WTC11 (cell line): ENCODE measurements at places on chromosomes 7 and 10. TPM values are rescaled to one million over a fixed set of nuclear protein-coding genes. Genes with fewer than 3 reads are reported as not detected.
A peak's percentile ranks its signal among the peaks of the same experiment; 100 is the strongest.

GRM3 gene
- total RNA-seq: 0.87 to 1.5 TPM (median 0.94 TPM) in 3 replicates

GRCh38 chr10:47454780-47455058, 29.2 kb downstream of the ANXA8 start:
- no peak for DNase-seq
- H3K4me1 ChIP-seq: peaks cover 4% of the 10 kb centered on the region; the same call in 1 of the 2 replicates
- no peaks in the 10 kb centered on the region for H3K36me3 ChIP-seq
- H3K4me3 ChIP-seq: no peak overlapping the region

DNA sequence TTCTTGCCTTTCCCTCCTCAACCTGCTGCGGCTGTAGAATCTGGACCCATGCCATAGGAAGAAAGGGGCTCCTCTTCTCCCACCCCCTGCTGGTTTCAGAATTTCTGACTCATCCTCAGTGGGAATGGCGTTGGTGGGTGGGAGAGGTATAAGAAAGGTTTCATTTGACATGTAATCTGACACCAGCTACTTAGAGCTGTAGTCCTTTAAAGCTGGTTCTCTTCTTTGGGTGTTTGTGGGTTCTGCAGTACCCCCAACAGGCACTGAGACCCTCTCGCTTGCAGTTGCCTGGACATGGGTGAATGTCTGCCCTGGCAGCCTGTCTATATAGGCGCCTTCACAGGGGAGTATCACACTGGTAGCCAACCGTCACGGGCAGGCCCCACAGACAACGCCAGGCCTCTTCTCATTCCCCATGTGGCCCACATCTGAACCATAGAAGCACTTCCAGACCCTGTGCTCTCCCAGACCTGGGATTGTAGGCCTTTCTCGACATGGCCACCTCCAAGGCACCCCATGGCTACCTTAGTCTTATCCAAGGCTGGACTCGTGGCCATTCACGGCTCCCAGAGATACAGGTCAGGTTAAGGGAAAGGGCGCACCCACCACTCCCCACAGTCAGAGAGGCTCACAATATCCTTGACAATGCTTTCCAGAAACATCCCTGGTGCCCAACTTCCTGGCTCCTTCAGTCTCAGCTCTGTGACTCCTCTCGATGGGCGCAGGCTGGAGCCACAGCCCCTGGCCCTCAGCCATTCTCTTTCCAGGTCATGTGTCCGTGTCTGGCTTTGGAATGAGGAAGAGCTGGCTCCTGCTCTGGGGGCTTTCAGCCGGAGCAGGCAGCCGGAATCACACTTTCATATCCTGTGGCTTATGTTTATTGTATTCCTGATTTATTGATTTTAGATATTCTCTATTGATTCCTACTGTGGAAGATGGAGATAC, 17.5 kb downstream of the ZNF862 start:
- H3K4me3 ChIP-seq: peak overlapping the region; percentile 46
- H3K27me3 ChIP-seq: no peaks in the 10 kb centered on the region
- 0 out of 2 replicates have a peak overlapping the region, but pooled peaks have one; percentile 40 for H3K27ac ChIP-seq

GRCh38 chr10:31359979-31360378, 41.0 kb downstream of the ZEB1 start:
- no peak overlapping the region for H3K27ac ChIP-seq
- no peak for DNase-seq
- no peaks in the 10 kb centered on the region for H3K27me3 ChIP-seq
- no peaks in the 10 kb centered on the region for H3K4me1 ChIP-seq
- H3K36me3 ChIP-seq: peaks cover 12% of the 10 kb centered on the region
- no peak overlapping the region for H3K4me3 ChIP-seq

SVIL gene
- total RNA-seq: 27.1 to 28.7 TPM (median 28.0 TPM) in 3 replicates

- no peaks in the 10 kb centered on the region for H3K36me3 ChIP-seq
- no peaks in the 10 kb centered on the region for H3K27me3 ChIP-seq
- H3K4me1 ChIP-seq: peaks cover 7% of the 10 kb centered on the region
- H3K4me3 ChIP-seq: no peak overlapping the region
- DNase-seq: peak; percentile 8
Measured at GRCh38 chr7:47354831-47355541, 226.9 kb downstream of the TNS3 start.

DNA sequence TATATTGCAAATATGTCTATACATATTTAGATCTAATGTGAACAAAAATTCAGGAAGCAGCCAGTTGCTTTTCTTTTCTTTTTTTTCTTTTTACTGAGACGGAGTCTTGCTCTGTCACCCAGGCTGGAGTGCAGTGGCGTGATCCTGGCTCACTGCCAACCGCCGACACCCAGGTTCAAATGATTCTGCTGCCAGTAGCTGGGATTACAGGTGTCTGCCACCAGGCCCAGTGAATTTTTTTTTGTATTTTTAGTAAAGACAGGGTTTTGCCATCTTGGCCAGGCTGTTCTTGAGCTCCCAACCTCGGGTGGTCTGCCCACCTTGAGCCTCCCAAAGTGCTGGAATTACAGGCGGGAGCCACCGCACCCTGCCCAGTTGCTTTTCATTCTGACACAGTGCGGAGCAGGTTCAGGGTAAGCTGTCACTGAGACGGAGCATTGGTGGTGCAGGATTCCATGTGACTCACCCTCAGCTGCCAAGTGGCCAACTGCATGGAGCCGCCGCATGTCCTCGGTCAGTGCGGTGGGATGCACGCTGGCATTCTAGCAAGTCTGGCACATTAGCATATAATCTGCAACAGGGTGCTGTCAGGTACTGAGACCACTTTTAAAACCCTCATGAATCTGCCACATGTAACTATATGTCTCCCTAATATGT, 362.7 kb downstream of the DNAJB6 start:
- H3K27me3 ChIP-seq: peaks cover 10% of the 10 kb centered on the region
- no peak for DNase-seq
- peaks cover 8% of the 10 kb centered on the region; the same call in 1 of the 2 replicates for H3K36me3 ChIP-seq
- no peak overlapping the region for H3K27ac ChIP-seq

- H3K4me1 ChIP-seq: peaks cover 12% of the 10 kb centered on the region
- no peak for DNase-seq
- H3K27me3 ChIP-seq: no peaks in the 10 kb centered on the region
- no peak overlapping the region for H3K4me3 ChIP-seq
Measured at GRCh38 chr7:33750177-33750576, 155.2 kb upstream of the BMPER start.

PRKCQ gene
- 8.4 to 8.7 TPM (median 8.7 TPM) in 3 replicates for total RNA-seq

DNA sequence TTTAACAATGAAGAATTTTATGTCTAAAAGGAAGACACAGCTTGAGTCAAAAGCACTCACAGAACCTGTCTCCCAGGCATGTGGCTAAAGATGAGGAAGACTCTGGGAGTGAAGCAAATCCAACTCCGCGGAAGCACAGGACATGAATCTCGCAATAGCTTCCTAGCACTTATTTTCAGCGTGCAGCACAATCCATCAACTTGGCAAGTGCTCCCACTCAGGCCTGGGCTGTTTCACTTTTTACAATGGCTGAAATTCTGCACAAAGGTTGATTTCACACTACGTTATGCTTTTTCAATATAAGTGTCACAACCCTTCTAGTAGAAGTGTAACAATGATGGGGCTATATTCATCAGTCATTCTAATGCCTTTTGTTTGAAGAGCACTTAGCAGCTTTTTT, 180.2 kb downstream of the XPNPEP1 start:
- no peaks in the 10 kb centered on the region for H3K4me1 ChIP-seq
- H3K27me3 ChIP-seq: no peaks in the 10 kb centered on the region; the same call in 1 of the 2 replicates
- H3K4me3 ChIP-seq: no peak overlapping the region
- DNase-seq: no peak
- H3K36me3 ChIP-seq: no peaks in the 10 kb centered on the region
- no peak overlapping the region for H3K27ac ChIP-seq

STEAP1B gene
- 5.4 to 6.3 TPM (median 5.5 TPM) in 3 replicates for total RNA-seq

DNA sequence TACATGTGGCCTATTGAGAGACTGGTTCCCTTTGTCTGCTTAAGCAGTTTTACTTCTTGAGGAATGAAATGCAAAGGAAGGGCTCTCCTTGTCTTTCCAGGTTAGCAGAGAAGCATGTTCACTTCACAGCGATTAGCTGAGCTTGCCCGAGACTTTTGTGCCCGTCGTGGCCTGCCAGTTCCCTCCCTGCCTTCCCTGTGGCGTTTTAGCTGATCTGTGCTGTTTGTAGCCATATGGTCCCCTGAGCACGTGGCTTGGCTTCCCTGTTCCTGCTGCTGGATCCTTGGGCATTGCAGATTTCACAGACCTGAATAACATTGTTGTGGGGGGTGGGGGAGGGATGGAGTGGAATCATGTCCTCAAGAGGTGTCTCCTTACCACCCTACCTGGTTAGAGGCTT, 61.8 kb downstream of the SND1 start:
- H3K4me1 ChIP-seq: peaks cover 2% of the 10 kb centered on the region; the same call in 1 of the 2 replicates
- H3K27ac ChIP-seq: no peak overlapping the region
- no peak for DNase-seq

DNA sequence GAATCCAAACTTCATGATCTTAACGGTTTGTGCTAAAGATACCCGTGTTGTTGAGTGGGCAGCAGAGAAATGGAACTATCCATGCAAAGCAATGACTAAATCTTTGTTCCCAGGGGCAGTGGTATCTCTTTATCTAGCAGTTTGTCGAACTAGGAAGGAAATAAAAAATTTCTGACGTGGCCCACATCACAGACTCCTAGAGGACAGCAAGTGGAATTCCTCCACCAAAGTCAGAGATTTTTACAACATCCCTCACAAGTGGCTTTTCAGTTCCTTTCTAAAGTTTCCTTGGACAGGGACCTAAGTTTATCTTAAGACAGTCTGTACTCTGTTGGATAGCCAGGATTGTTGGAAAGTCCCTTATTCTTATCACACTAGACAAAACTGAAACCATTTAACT, 136.0 kb downstream of the RAPGEF5 start:
- H3K4me1 ChIP-seq: peaks cover 10% of the 10 kb centered on the region; the same call in 1 of the 2 replicates
- no peak overlapping the region for H3K27ac ChIP-seq
- H3K36me3 ChIP-seq: peaks cover 16% of the 10 kb centered on the region
- no peak for DNase-seq
- no peak overlapping the region for H3K4me3 ChIP-seq

TMEM130 gene
- total RNA-seq: 1.9 to 3.3 TPM (median 3.2 TPM) in 3 replicates

DNA sequence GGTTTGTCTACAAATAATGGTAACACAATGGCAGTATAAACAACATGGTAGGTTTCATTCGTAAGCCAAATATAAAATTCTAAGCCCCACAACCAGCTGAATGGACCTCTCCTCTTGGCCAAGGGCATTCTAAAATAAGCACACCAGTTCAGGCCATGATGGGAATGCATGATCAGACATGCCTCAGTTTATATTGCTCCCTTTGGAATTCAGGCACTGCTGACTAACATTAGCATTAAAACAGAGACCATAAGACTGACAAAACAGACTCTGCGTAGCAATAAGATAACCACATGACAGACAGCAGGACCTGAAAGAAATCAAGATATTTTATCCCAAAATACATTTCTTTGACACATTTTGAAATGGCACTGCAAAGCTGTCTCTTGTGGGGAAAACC, 125.8 kb downstream of the FAM107B start:
- H3K36me3 ChIP-seq: no peaks in the 10 kb centered on the region
- DNase-seq: no peak
- no peaks in the 10 kb centered on the region for H3K27me3 ChIP-seq
- H3K4me3 ChIP-seq: no peak overlapping the region
- H3K4me1 ChIP-seq: peaks cover 45% of the 10 kb centered on the region

HTR7 gene
- 8.9 to 11.2 TPM (median 9.3 TPM) in 3 replicates for total RNA-seq

UCMA gene
- 1.0 to 1.9 TPM (median 1.5 TPM) in 3 replicates for total RNA-seq

DNA sequence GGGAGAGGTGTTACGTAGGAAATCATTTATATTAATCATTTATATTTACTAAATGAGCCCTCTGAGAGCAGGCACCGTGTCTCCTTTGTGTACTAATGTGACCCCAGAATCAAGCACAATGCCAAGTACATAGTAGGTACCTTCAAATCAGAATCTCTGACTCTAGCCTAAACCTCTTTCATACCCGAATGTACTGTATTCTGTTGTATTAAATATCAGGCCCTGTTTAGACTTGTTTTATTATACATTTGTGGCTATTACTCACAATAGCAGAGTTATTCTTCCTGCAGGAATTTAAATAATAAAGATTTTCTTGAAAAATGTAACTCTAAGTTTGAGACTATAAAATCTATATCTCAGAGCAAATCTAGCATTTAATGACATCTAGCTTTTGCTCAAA, 297.3 kb downstream of the EXOC4 start:
- no peak overlapping the region for H3K4me3 ChIP-seq
- H3K27me3 ChIP-seq: no peaks in the 10 kb centered on the region
- no peak overlapping the region for H3K27ac ChIP-seq
- peaks cover 6% of the 10 kb centered on the region for H3K4me1 ChIP-seq

- peaks cover 17% of the 10 kb centered on the region for H3K4me1 ChIP-seq
- no peaks in the 10 kb centered on the region for H3K27me3 ChIP-seq
- H3K4me3 ChIP-seq: no peak overlapping the region
Measured at GRCh38 chr10:11256896-11257295, 239.2 kb downstream of the CELF2 start.

- no peaks in the 10 kb centered on the region for H3K36me3 ChIP-seq
- no peaks in the 10 kb centered on the region; the same call in 1 of the 2 replicates for H3K27me3 ChIP-seq
- peaks cover 3% of the 10 kb centered on the region; the same call in 1 of the 2 replicates for H3K4me1 ChIP-seq
- no peak overlapping the region for H3K27ac ChIP-seq
- no peak overlapping the region for H3K4me3 ChIP-seq
- no peak for DNase-seq
Measured at GRCh38 chr10:111100198-111100597, 23.4 kb downstream of the ADRA2A start.

ANKRD61 gene
- not detected in 3 replicates for total RNA-seq

GRCh38 chr10:59839576-59839975, 66.8 kb downstream of the CCDC6 start:
- peaks cover 19% of the 10 kb centered on the region for H3K36me3 ChIP-seq
- peaks cover 30% of the 10 kb centered on the region for H3K4me1 ChIP-seq
- no peak for DNase-seq

OR2A42 gene
- total RNA-seq: 0.20 to 0.37 TPM (median 0.27 TPM) in 3 replicates

DNA sequence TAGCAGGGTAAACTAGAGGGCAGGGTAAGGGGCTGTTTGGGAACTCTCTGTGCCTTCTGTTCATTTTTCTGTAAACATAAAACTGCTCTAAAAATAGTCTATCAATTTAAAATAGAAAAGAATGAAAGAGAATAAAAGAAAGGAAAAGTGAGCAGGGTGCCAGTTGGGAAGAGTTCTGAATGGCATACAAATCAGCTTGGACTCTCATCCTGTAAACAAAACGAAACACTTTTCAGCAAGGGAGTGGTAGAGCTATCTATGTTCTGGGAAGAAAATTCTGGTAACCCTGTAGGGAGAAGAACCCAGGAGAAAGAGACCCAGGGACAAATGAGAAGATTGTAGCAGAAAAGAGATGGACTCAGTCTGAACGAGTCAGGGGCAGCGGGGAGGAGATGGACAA, 24.6 kb downstream of the SCRN1 start:
- H3K4me3 ChIP-seq: no peak overlapping the region
- peaks cover 44% of the 10 kb centered on the region for H3K36me3 ChIP-seq
- no peak overlapping the region; the same call in 1 of the 2 replicates for H3K27ac ChIP-seq
- H3K27me3 ChIP-seq: no peaks in the 10 kb centered on the region
- peaks cover 7% of the 10 kb centered on the region for H3K4me1 ChIP-seq

DNA sequence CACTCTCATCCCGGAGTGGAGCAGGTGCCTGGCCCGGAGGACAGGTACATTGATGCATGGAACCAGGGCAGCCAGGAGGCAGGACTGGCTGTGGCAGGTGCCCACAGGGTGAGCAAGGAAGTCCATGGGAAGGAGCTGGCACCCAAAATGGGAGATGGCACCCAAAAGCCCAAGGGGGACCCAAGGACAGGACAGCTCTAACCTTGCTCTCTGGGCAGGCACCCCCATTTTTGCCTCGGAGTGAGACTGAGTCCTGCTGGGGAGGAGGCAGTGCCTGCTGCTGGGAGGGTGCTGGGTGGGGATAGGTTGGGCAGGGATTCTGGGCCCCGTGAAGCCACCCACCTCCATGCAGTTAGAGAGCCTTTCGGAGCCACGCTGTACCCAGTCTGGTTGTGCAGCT, 234.5 kb downstream of the TCERG1L start:
- no peak overlapping the region for H3K4me3 ChIP-seq
- H3K27ac ChIP-seq: no peak overlapping the region
- H3K27me3 ChIP-seq: peaks cover 2% of the 10 kb centered on the region; the same call in 1 of the 2 replicates
- peaks cover 48% of the 10 kb centered on the region for H3K36me3 ChIP-seq

- peak within 1 kb of the TSS; percentile 92 for H3K27ac ChIP-seq
- peak within 1 kb of the TSS; percentile 90 for H3K4me3 ChIP-seq
- peaks cover 18% of the 10 kb centered on the region for H3K36me3 ChIP-seq
- H3K4me1 ChIP-seq: peaks cover 18% of the 10 kb centered on the region
- DNase-seq: peak; percentile 36
Measured at GRCh38 chr7:33062023-33062781, at the start of gene NT5C3A. Gene NT5C3A (minus strand): TSS chr7:33062776. CDS start chr7:33062705, 71 bp downstream.
